ENCODE measurements at places on chromosomes 6 and 20.

DNA sequence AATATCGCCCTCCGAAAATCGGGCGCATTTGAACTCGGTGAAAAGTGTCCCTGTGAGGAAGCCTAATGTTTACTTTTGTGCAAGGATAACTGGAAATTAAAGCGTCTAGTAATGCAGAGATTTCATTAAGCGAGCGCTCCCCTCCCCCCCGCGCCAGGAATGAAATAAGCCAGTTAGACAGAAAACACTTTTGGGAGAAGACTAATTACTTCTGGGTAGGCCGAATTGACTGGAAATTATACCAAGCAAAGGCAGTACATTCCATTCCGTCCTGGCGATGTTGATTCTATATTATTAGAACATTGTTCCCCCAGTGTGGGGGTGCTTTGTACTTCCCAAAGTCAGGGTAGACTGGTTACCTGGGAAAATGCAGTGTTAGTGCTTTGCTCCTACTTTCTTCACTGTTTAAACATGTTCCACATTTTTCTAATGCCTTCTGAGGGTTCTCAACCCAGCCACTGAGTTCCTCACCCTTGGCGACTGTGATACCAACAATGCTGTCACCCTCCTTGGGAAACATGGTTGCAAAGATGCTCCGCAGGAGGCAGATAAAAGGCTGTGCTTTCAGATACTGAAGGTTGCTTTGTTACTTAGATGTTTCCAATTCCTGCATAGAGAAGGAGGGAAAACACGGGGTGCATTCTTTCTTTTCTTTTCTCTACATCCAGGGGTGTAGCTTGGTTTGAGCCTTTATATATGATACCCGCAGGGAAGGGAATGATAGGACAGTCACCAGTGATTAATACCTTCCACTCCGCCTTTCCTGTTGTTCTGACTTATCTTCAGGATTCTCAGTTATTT, 2.6 kb downstream of the GJA1 start:
- no peak for DNase-seq

- no peak for DNase-seq
These were observed 23.6 kb downstream of the SLC35D3 start for GRCh38 chr6:136945711-136946121.

DNA sequence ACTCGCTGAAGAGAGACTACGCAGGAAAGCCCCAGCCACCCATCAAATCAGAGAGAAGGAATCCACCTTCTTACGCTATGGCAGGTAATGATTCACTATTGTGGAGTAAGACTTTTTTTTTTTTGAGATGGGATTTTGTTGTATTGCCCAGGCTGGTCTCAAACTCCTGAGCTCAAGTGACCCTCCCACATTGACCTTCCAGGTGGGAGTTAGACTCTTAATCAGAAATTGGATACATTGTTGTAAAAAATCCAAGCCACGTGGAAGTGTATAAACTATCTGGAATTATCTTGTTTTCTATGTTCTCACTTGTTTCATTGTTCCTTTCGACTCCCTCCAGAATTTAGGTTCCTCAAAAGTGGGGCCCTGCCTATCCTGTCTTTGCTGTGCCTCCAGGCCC, 6.8 kb downstream of the NQO2 start:
- DNase-seq, result no peak

DNA sequence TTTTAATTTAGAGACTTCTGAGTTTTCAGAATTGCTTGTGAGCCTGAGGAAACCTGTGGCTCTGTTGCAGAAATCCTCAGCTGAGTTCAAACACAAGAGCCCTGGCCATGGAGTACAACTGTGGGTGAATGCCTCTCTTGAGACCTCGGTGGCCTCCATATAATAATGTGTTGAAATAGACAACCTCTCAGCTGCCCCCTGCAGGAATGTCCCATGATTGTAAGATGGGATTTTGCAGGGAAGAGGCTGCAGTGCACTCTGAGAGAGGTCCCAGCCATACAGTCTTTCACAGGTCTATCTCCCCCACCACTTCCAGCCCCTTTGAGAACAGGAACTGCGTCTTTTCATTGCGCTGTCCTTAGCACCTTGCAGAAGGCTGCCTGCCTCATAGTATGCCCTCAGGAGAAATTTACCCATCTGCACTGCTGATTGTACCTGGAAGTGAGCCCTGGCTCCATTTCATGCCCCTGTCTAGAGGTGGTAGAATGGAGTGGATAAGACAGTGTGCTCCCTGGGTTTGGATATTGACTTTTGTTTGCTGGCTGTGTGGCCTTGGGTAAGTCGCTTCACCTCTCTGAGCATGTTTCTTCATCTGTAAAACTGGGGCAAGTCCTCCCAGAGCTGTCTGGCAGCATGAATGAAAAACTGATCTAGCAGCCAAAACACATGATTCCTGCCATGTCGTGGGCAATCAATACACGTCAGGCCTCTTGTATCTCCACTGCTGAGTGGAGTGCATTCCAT, 16.8 kb upstream of the CDH22 start:
- no peak for DNase-seq

DNA sequence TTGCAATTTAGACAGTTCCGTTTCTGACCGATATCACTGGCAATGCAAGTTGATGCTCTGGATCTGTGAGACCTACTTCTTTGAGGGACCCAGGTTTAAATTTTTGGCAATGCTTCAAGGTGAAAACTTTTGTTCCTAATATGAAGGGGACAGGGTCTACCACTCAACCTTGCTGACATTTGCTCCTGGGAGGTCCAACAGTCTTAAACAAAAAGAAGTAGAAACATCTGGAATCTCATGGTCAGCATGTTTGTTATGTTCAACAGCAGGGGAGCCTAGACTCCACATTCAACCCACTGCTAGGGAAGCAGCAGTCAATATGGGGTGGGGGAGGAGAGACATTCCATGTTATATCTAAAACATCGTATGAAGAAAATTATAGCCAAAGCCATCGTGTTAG, 196.4 kb downstream of the SIM1 start:
- DNase-seq, result no peak

- DNase-seq, result no peak
These were observed 265.9 kb downstream of the DLL1 start for GRCh38 chr6:170024940-170025339.

DNA sequence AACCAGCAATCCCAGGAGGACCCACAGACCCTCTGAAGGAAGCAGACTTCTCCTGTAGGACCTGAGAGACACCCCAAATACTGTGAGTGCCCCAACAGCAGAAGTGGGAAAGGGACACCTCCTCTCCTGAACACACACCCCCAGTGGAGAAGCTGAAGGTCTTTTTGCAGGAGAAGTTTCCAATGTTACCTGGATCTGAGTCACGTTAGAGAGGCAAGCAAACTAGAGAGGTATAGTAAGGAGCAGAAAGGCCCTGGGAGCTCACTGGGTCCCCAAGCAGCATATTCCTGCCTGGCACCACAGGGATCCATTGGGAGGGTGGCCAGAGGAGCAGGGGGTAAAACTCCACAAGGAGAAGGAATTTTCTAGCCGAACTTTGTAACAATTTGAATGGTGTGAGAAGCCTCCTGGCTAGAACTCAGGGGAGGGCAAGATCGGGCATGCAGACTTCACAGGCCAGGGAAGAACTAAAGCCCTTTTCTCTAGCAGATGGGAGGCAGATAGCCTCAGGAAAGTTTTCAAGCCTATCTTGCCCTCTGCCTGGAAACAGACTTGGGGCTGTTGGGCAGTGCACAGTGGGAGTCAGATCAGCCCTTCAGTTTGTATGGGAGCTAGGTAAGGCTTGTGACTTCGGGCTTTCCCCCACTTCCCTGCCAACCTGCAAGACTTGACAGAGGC, 68.2 kb upstream of the SSTR4 start:
- DNase-seq, result no peak

GRCh38 chr6:126531286-126531685, 191.4 kb downstream of the CENPW start:
- no peak for DNase-seq

DNA sequence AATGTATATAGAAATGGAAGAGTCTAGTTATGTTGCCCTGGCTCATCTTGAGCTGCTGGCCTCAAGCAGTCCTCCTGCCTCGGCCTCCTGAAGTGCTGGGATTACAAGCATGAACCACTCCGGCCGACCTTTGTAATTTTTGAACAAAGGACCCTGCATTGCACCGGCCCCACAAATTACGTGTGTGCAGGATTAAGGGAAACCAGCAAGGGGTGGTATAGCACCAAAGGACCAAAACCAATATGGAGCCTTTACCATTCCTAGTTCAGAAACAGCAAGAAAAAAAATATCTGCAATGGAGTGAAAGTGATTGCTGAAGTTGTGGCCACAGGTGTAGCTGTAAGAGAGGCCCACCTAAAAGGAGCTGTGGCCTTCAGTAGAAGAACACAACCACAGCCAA, 8.2 kb upstream of the TRERF1 start:
- no peak for DNase-seq

GRCh38 chr6:14601490-14601889, 483.9 kb downstream of the CD83 start:
- DNase-seq, result no peak

- DNase-seq, result no peak
These were observed 182.5 kb upstream of the LAMP5 start for GRCh38 chr20:9331707-9332435.

DNA sequence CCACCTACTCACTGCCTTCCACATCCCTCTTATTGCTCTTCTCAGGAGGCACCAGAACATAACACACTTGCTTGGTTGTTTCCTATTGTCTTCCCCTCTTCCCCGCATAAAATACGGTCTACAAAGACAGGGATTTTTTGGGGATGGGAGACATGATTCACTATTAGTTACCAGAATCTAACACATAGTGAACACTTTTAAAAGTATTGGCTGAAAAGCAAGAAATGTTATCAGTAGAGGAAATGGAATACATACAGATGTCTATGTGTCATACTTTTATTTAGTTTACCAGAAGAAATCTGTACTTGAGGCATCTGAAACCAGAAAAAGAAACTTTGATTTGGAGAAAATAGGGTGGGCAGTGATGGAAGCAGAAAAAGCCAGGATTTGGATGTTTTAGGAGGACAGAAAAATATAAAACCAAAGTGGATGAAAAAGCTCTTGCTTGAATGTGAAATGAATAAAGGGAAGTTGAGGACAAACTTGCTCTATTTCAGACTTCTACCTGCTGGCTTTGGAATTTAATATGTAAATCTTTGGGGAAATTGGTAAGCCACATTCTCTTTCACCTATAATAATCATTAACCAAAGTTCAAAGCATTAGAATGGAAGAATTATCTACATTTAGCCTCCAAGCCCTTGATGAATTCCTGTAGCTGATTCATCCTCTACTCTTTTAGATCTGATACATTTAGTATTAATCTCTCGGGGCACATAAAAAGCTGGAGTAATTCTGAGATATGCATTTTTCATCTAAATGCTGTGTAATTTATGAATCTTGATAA, 82.6 kb downstream of the DOK5 start:
- DNase-seq, result no peak

DNA sequence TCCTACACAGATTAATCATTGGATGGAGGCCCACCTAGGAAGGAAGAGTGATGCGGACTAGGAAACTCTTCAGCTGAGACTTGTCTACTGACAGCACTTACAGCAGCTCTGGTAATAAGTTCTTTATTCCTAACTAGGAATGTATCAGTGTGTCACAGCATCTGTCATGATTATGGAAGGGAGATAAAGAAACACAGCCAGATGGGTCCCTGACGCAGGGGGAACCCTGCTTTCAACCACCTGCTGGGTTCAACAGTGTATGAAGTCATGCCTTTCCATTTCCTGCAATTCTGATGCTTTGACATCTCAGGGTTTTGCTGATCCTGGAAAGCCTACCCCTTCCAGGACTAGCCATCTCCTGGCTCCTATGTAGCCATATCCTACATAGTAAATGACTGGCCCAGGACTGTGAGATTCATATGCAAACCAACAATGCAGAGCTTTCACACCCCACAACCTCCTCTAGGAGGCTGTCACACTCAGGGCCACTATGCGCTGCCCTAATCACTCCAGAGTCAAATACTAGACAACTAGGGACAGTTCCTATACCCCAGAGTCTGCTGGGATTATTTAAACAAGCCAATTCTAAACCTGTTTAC, 29.0 kb upstream of the MANEA start:
- DNase-seq, result no peak

DNA sequence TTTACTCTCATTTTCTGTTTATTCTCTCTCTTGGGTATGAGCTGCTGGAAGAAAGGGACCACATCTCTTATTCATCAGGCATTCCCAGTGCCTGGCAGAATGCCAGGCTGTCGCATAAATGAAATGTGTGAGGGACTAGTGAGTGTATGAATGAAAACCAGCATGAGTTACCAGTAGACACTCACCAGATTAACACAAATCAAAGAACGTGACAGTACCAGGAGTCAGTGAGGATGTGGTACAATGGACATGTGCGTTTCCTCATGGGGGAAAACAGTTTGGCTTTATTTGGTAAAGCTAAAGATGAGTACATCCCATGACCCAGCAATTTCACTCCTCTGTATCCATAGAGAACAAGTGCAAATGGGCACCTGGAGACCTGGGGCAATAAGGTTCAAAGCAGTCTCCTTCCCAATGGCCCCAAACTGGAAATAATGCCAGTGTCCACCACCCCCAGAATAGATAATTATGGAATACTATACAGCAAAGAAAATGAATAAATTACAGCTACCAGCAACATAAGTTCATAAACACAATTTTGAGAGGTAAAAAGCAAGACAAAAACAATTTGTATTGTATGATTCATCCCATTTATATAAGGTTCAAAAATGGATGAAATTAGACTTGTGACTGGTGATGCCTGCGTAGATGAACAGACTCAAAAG, 93.3 kb downstream of the CDH22 start:
- DNase-seq, result no peak

DNA sequence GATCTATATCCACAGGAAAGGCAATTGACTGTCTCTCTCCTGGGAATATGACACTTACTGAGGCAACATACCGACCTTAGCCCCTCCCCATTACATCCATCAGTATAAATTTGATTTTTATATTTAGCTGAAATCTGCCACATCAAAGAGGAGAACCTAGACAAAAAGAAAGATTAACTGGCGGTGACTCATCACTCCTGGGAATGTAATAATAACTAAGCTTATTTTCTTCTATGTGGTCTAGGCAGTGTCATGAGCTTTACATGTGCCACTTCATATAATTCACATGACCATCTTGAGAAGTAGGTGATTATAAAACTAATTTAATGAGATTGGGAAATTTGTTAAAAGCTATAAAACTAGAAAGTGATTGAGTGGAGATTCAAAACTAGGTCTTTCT, 520.0 kb upstream of the HS3ST5 start:
- DNase-seq, result no peak

GRCh38 chr6:167733740-167734661, 92.7 kb upstream of the AFDN start:
- no peak for DNase-seq

DNA sequence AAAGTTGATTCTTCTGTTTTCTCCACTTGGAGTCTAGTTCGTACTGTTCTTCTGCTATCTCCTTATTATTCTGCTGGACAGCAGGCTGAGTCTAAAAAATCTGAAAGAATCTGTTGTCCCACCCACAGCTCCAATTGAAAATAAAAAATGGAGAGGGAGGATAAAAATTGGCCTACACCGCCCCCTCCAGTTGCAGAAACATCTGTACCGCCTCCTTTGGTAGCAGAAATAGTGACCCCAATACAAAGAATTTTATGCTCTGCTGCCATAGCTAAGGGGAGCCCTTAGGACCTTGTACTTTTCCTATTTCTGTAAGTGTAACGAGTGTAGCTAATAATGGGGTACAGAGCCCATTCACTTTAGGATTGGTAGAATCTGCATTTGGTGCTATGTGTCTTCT, 4.9 kb upstream of the FKBP1A start:
- DNase-seq, result no peak

All from stimulated activated CD8-positive, alpha-beta memory T cell treated with anti-CD3 and anti-CD28 coated beads, Interleukin-15, amount 100 ng/mL, for 4 hours (primary cell).